ENCODE measurements at places on chromosomes 6 and 20. TPM values are rescaled to one million over a fixed set of nuclear protein-coding genes. Genes with fewer than 3 reads are reported as not detected.

The AIF1 gene
- 0.44 TPM for total RNA-seq

The FGD2 gene
- 0.10 TPM for total RNA-seq

The HLA-DRA gene
- total RNA-seq: 1.7 TPM

The B3GAT2 gene
- total RNA-seq: 0.05 TPM

DNA sequence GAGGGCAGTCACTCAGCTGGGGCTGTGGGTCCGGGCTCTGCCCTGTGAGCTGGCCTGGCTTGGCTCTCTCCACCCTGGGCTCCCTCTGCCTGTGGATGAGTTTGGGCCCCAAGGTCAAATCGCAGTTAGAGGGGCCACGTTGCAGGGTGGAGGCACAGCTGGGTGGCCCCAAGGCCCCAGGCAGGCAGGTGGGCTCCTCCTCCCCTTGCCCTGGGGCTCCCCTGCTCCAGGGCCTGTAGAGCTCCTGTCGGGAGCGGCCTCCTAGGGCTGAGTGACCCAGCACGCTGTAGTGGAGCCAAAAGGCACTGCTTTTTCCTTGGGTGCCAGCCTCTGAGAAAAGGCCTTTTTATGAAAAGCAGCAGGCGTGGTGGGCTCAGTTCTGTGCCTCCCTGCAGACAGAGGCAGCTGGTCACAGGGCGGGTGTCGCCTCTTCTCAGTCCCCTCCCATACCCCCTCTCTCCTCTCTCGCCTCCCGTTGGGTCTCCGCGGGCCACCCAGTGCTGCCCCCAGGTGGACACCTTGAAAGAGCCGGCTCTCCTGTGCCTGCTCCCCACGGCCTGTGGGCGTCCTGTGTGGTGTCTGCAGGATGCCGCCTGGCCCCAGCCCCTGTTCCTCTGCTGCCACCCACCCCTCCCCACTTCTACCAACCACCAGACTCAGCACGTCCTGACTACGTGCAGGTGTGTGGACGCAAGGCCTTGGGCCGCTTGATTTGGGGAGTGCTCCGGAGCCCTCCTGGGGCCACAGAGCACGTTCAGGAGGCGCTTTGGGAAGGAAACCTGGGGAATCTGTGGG is 13.2 kb downstream of the SS18L1 start:
- DNase-seq: no peak

- DNase-seq: no peak
These were observed 65.0 kb upstream of the TOX2 start for GRCh38 chr20:43849496-43850186.

DNA sequence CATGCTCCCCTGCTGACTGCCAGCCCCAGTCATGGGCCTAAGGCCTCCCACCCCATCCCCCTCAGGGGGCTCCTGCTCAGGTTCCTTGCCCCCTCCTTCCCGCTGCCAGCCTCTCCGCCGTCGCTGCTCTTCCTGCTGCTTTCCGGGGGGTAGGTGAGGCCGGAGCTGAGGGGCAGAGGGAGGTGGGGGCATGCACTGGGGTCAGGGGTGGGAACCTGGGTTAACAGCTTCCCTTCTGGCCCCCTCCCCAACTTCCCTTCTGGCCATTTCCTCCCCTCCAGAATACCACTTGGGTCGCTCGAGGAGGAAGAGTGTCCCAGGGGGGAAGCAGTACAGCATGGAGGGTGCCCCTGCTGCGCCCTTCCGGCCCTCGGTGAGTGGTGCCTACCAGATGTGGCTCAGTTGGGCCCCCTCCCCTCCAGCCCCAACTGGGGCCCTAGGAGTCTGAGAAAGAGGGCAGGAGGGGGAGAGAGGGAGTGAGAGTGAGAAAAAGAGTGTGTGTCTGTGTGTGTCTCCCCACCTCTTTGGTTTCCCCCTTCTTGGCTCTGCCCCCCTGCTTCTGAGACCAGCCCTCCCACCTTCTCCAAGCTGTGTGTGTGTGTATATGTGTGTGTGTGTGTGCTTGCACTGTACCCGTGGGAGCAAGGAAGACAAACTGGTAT is 12.1 kb downstream of the SYNGAP1 start:
- no peak for DNase-seq

All from Panc1 (cell line).